Bone marrow (tissue), 2 donors: ENCODE measurements at places on chromosomes 5 and 9.
A peak's percentile ranks its signal among the peaks of the same experiment; 100 is the strongest.

DNA sequence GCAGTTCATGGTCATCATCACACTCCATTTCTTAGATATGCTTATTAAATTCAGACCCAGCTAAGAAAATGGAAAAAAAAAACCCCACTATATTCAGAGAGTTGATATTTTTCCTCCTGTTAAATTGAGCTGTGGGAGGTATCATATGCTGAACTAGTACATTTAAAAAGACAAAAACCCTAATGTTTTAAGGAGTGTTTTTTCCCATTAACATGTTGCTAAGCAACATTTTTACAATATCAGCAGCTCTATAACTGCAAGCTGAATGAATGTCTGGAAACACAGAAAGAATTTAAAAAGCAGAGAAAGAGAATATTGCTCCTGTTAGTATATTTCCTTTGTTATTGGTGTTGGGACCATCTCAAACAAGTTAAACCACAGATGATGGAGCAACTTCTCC is 265.8 kb upstream of the GRIA1 start:
- no peak for DNase-seq

GRCh38 chr9:77764894-77765780 is 117.0 kb upstream of the GNA14 start:
- no peak for DNase-seq

GRCh38 chr5:128984480-128984879 is 19.2 kb downstream of the SLC27A6 start:
- DNase-seq = no peak

DNA sequence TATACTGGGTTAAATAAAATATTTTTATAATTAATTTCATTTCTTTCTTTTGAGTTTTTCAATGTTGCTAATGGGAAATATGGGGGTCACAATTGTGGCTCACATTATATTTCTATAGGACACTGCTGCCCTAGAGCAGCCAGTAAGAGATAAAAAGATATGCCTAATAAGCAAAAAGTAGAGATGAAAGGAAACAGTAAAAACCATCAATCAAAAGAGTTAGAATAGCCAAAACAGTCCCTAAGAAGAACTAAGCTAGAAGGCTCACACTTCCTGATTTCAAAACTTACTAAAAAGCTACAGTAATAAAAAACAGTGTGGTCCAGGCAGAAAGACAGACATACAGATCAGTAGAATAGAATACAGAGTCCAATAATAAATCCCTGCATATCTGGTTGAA is 104.4 kb downstream of the FANCC start:
- no peak for DNase-seq

DNA sequence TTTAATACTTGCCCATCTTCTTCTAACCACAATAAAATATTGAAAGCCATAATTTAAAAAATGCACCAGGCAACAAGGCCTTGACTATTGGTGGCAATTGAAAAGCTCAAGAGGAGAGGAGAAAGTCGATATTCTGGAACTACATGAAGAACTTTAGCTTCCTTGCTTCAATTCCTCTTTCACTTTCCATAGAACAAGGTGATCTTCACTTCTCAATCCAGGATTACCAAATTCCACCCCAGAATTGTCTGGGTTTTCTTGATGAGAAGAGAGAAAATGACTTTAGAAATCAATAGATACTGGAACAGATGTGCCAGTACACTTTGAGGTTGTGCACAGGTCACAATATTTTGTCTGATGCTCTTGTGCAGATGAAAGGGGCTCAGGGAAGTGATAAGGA is 52.2 kb downstream of the PTCD2 start:
- DNase-seq = no peak

GRCh38 chr9:38026021-38026809 is 42.8 kb downstream of the SHB start:
- DNase-seq = peak; percentile 45

DNA sequence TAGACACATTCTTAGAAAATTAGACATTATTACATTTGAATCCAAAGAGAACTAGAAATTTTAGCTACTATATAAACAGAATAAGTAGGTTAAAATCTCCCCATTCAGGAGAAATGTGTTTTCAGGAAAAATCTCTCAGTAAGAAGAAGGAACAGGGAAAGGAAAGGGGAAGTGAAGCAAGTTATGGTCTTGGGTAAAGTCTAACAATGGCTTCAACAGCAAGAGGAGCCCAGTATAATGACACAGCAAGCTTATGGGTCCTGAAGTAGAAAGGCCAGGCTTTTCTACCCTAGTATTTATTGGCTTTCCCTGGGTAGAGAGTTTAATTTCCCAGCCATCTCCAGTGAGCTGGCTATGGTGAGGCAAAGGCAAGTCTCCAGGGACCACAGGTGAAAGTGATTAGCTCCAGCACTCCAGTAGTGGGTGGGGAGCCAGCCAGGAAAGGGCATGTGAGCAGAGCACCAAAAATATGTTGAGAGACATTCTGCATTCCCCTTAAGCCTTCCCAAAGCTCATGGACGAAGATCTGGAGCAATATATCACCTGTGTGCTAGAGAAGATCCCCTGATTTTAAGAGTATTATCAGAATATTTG is 981.7 kb downstream of the NR2F1-AS1 start:
- no peak for DNase-seq
